ENCODE measurements at places on chromosomes 3 and 15. TPM values are rescaled to one million over a fixed set of nuclear protein-coding genes. Genes with fewer than 3 reads are reported as not detected.

The COL6A5 gene
- 4.9 TPM for total RNA-seq

The ARGFX gene
- not detected for total RNA-seq

The XCR1 gene
- not detected for total RNA-seq

The SST gene
- not detected for total RNA-seq

The GOLGA6A gene
- not detected for total RNA-seq

The CPLX3 gene
- not detected for total RNA-seq

The SMAD6 gene
- 14.2 TPM for total RNA-seq

The AGBL1 gene
- not detected for total RNA-seq

The MUSTN1 gene
- 0.78 TPM for total RNA-seq

The REC114 gene
- total RNA-seq = 0.20 TPM

The ZPLD1 gene
- total RNA-seq = not detected

The DUOXA2 gene
- total RNA-seq = not detected

The C3orf22 gene
- total RNA-seq = not detected

The NR1I2 gene
- total RNA-seq = 0.18 TPM

The CACNA1D gene
- total RNA-seq = not detected

The TGM4 gene
- total RNA-seq = not detected

The LINGO1 gene
- 14.3 TPM for total RNA-seq

The EPHB3 gene
- total RNA-seq = not detected
